ENCODE measurements at places on chromosomes 4 and X.

DNA sequence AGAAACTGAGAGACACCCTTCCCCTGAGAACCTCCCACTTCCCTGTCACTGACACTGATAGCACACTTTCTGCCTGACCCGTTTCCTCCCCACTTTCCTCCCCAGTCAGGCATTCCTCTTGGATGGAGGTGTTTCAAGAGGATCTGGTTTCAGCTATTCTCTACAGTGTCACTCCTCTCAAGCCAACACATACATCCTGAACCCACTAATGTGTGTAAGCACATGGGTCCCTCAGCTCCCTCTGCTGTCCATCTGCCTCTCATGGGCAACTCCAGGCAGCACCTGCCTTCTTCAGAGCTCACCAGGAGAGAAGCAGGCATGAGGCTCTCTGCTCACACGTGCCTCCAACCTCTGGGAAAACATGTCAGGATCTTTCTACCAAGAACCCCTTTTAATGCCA lies 207.6 kb downstream of the NAF1 start:
- no peak for DNase-seq

DNA sequence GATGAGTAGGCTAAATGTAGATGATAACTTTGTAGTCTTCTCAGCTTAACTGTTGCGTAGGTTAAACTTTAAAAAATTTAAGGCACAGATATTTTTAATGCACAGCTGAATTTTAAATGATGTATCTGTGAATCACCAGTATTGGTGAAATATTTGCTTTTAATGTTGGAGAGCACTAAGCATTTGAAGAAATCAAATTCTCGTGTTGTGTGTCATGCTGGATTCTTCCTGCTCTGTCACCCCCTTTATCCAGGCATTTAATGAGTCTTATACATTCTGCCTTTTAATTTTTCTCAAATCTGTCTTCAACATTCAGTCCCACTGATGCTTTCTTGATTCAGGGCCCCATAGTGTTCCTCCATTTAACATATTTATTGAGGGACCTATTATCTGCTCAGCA lies 76.7 kb downstream of the SLC4A4 start:
- DNase-seq = no peak

- no peak for DNase-seq
These were observed 1873.7 kb upstream of the IGFBP7 start for GRCh38 chr4:58983887-58984286.

DNA sequence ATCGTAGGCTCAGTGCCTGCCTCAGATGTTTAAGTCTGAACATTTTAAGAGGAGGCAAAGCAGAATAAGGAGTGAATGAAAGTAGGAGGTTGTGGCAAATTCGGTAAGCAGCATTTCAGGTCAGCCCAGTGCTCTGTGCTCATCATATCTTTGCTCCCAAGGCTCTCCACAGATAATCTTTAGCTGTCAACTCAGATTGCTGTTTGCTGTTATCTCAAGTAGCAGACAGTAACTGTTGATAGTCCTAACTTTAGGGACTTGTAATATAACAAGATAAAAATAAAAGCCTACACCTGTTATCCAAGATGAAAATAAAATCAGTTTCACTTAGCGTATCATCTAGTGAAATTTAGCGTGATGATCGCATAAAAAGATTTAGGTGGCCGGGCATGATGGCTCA lies 18.6 kb upstream of the CLTRN start:
- DNase-seq = no peak

- DNase-seq = no peak
These were observed 14.2 kb downstream of the ZMYM3 start for GRCh38 chrX:71239781-71240180.

DNA sequence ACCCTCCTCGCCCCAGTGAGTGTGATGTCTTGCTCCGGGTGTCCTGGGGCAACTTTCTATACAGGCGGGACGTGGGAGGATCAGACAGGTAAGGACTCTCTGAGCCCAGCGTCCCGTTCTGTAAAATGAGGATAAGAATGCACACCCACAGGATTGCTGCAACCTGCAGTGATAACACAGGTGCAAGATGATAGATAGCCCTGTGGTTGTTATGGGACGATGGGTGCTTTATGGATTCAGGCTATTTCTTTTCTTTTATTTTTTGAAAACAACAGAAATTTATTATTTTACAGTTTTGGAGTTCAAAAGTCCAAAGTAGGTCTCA lies 28.6 kb downstream of the BEX3 start:
- DNase-seq = no peak

GRCh38 chrX:107712231-107713202 lies 63.1 kb downstream of the TSC22D3 start:
- no peak for DNase-seq

DNA sequence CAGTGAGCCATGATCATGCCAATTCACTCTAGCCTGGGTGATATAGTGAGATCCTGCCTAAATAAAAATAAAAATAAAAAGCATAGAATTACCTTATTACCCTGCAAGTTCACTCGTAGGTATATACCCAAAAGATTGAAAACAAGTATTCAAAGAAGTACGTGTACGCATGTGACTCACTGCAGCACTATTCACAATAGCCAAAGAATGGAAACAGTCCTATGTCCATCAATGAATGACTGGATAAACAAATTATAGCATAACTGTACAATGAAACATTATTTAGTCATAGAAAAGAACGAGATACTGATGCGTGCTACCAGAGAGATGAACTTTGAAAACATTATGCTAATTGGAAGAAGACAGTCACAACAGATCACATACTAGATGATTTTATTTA lies 204.6 kb upstream of the DIAPH2 start:
- no peak for DNase-seq

DNA sequence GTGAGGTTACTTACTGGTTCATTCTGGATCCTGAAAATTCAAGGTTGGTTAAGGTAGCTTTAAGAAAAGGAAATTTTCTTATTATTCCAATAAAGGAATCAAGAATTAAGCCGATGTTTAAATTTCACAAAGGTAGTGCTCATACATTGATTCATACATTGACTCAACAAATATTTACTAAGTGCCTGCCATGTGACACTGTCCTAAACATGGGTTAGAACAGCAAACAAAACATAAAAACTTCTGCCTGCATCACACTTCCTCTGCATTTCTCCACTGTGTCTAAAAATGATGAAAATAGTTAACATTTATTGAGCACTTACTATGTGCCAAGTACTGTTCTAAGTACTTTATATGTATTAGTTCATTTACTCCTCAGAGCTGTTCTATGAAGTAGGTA lies 75.7 kb downstream of the RASL11B start:
- DNase-seq = no peak

DNA sequence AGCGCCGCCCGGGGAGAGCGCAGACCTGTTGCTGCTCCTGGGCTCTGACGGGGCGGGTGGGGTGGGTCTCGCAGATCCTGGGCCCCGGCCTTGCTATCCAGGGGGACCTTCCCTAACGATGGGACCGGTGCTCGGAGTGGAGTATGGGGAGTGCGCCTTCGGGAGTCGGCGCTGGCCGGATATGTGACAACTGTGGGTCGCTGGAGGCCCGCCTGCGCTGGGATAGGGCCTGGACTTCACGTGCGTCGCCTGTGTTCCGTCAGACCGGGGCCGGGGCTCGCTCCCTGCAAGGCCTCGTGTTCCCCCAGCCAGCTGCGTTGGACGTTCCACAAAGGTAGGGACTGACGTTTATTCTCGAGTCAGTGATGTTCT lies 1.3 kb downstream of the TBL1X start:
- DNase-seq = no peak

GRCh38 chr4:11407551-11407950 lies 21.1 kb downstream of the HS3ST1 start:
- DNase-seq = no peak

DNA sequence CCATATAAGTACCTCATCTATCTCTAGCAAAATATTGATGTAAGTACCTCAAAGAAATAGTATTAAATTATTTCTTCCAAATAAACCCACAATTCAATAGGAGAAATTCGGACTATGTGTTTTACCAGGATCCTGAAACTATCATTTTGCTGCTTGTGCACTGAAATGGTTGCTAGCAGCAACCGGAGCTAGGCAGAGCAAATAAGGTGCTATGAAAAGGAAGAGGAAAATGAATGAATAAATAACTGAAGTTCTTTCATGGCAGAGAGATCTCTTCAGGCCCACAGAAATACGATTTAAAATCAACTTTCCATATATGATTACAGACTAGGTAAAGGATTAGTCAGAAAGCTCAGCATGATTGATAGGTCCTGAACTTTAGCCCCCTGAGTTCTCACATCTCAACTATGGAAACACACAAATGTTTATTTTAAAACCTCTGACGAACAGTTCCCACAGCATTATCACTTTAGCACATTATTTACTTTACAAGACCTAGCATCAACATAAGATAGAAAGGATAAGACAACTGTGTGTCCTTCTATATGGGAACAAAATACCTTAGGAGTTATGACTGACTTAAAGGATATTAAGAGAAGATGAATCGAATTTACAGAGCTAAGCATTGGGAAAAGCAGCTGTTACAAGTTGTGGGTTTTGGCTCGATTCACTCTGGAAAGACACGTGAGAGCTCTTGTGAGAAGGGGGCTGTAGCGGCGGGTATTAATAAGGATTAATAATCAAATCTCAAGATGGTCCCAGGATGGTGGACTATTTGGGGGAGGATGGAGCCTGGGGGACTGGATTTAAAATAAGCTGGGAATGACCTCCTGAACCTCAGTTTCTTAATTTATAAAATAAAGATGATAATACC lies 104.3 kb downstream of the CORIN start:
- no peak for DNase-seq

GRCh38 chrX:149825424-149825823 lies 43.7 kb downstream of the MAGEA9 start:
- DNase-seq = no peak

- no peak for DNase-seq
These were observed 20.4 kb downstream of the UGT2B11 start for GRCh38 chr4:69194166-69194565.

DNA sequence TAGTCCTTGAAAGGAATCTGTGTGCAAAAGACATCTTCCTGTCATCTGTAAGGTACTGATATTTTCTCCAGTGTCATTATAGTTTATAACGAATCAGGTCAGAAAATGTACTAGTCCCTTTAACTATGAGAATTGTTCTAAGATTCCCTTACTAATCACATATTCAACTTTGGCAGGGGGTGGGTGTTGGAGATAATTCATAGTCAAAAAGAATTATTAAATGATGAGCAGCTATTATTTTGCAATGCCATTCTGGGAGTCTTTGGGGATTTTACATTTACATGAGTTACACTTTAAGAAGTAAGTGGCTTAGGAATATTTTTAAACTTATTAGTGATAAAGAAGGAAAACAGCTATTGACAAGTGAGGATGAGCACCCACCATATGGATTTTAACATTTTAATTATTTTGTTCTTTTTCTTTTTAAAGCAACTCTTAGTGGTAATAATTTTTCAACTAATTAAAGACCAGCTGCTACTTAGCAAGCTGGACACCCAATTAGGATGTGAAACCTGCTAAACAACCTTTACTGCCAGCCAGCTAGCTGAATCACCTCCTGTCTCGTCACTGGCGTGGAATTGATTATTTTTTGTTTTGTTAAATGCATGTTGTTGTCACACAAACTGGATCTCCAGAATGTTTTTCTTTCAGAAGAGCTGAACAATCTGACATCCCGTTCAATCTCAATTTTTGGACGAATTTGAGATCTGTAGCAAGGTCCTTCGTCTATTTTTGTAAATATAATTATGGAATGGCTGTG lies 219.2 kb downstream of the ARAP2 start:
- DNase-seq = peak; percentile 27

- DNase-seq = no peak
These were observed 326.5 kb upstream of the GATB start for GRCh38 chr4:152087335-152087734.

DNA sequence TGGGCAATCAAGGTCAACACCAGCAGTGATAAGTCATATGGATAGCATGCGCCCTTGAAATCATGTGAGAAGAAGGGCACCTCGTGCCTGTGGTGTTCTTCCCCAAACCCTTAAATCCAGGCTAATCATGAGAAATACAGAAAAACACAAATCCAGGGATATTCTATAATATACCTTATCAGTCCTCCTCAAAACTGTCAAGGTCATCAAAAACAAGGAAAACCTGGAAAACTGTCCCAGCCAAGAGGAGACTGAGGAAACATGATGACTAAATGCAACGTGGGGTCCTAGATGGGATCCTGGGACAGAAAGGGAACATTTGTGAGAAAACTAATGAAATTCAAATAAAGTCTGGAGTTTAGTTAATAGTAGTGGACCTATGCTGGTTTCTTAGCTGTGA lies 201.8 kb upstream of the FAM9B start:
- no peak for DNase-seq

- DNase-seq = no peak
These were observed 37.8 kb downstream of the PCDH10 start for GRCh38 chr4:133186845-133187244.

DNA sequence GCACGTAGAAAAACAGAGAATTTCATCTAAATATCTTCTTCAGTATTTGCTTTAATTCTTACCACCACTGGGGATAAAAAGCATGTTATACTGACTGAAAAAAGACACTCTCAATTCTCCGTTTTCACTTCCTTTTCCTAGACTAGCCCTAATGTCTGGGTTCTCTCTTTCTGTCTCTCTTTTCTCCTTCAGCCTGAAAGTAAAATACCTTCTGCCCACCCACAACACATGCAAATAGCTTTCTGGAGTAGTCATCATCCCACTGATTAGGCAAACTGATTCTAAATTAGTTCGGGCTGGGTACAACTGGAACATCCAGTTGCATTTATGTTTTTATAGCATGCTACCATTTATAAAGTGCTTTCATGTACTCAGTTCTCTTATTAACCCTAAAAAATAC lies 142.4 kb upstream of the ANKRD50 start:
- DNase-seq = no peak

DNA sequence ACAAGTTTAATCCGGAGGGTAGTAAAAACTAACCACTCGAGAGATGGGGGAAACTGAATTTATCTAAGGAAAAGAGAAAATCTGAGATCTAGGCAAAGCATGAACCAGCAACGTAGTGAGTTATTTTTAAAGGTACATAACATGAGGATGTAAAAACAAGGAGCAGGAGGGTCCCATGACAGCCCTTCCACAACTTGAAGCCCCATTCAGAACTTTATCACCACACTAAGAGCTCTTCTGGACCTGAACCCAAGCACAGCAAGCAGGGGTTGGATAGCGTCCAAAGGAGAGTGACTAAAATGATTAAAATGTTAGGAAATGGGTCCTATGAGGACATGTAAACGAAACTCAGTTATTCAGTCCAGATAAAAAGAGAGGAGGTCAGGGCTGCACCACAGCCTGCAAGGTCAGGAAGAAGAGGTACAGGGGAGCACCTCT lies 16.2 kb downstream of the SH3RF1 start:
- DNase-seq = no peak

- DNase-seq = no peak
These were observed 131.2 kb downstream of the SCFD2 start for GRCh38 chr4:53234669-53235068.

- DNase-seq = no peak
These were observed 125.0 kb downstream of the AKAP4 start for GRCh38 chrX:50075630-50076339.

DNA sequence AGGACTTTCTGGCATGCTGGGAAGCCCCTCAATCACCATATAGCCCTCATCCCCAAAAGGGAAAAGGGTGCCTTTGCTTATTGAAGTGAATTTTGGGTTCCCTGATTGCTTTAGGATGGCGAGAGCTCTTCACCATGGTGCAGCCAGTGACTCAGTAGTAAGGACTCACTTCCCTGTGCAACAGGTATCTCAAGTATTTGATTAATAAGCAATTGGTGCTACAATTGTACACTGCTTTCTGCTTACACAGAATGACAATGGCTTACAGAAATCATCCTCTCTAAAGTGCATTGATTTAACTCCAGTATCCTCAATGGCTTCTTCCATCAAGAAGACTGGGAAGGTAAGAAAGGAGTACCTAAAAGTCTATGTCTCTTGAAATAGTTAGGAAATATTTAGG lies 143.7 kb upstream of the SMIM10 start:
- no peak for DNase-seq

All from NCI-H748 treated with DMSO at 0.1 percent for 48 hours (cell line).